ENCODE measurements at places on chromosomes 16 and 17.

GRCh38 chr17:41347869-41348760 lies 2.5 kb downstream of the KRT33A start:
- no peak for DNase-seq

GRCh38 chr16:14244196-14245010 lies 173.3 kb downstream of the MRTFB start:
- no peak for DNase-seq

- no peak for DNase-seq
Measured at GRCh38 chr17:62101090-62101489, 36.0 kb upstream of the MED13 start.

- DNase-seq = no peak
Measured at GRCh38 chr17:45841883-45842525, 2.7 kb upstream of the SPPL2C start.

DNA sequence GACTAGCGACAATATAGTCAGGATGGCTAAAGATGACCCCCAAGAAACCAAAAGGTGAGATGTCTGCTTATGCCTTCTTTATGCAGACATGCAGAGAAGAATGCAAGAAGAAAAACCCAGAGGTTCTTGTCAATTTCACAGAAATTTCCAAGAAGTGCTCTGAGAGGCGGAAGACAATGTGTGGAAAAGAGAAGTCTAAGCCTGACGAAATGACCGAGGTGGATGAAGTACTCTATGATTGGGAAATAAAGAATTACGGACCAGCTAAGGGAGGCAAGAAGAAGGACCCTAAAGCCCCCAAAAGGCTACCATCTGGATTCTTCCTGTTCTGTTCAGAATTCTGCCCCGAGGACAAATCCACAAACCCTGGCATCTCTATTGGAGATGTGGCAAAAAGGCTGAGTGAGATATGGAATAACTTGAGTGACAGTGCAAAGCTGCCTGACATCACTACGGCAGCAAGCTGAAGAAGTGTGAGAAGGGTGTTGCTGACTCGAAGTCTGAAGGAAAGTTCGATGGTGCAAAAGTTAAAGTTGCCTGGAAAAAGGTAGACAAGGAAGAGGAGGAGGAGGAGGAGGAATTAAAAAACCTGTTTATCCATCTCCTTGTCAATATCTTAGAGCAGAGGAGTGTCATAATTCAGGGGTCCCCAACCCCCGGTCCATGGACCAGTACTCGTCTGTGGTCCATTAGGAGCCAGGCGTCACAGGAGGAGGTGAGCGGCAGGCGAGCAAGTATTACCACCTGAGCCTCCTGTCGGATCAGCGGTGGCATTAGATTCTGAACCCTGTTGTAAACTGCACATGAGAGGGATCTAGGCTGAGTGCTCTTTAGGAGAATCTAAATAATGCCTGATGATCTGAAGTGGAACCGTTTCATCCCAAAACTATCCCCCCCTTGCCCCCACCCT lies 25.1 kb upstream of the ADGRG1 start:
- DNase-seq = no peak

GRCh38 chr16:73083271-73083670 lies 35.3 kb upstream of the ZFHX3 start:
- no peak for DNase-seq

DNA sequence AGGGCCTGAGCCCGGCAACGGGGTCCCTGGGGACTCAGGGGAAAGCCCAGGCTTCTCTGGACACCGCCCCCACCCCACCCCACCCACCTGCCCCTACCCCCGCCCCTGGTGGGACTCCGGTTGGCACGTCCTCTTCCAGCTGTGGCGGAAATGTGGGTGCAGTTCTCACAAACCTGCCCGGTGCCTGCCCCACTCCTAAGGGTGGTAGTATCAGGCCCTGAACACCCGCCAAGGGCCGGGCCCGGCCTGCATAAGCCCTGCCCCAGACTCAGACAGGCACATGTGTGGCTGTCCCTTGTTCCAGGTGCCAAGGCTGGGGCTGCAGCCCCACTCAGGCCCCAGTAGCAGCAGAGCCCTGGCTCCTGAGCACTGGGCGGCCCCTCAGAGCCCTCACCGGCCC lies 58.1 kb downstream of the ACTG1 start:
- DNase-seq = no peak

DNA sequence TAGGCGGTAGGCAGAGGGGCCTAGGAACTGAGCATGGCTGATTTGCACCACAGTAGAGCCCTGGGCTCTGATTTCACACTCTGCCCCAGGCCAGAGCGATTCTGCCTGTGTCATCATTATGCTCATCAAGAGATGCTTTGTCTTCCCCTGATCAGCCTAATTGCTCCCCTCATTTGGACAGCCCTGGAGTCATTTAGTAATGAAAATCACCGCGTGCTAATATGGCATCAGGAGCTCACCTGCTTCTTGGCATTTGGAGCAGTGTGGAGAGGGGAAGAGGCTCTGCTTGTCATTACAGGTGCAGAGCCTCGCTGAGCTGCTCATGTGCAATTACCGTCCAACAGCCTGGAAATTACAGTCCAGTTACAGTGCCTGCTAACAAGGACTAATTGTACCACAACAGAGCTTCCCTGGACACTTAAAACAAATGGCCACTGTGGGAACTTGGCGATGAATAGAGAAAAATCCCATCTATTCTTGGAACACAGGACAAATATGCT lies 157.1 kb upstream of the WSCD1 start:
- no peak for DNase-seq

DNA sequence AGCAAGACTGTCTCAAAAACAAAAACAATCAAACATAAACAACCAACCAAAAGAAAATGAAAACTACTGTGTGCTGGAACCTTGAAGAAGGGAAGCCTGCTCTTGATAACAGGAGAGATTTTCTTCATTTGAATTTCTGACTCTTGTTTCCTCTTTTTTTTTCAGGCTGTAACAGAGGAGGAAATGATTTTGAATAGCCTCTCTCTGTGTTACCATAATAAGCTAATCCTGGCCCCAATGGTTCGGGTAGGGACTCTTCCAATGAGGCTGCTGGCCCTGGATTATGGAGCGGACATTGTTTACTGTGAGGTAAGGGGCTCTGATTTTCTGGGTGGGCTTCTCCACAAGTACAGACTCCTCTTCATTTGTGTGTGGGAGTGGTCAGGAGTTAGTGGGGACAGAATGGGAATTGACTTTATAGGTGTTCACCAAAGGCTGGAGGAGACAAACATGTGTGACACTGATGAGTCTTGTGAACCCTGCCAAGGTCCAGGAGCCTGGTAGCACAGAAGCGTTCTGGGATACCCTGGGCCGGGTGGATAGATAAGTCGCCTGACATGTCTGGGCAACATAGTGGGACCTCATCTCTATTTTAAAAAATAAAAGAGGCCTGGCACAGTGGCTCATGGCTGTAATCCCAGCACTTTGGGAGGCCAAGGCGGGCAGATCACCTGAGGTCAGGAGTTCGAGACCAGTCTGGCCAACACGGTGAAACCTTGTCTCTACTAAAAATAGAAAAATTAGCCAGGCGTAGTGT lies 14.9 kb downstream of the DUS2 start:
- no peak for DNase-seq

Measured in aorta (tissue), 5 donors.